ENCODE measurements at places on chromosomes 4 and X.

DNA sequence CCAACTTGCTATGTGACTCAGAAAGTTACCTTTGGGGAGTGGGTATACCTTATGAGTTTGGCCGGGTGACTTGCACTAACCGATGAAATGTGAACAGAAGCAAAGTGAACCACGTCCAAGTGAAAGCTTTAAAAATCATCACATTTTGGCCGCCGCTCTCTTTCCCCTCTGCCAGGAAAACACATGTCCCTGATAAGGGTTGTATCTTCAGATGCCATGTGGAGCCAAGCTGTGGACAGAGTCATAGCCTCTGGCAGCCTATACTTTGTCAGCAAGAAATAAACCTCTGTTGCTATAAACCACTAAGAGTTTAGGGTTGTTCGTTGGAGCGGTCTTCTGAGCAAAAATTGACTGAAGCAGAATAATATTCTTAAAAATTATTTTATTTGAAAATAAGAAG lies 92.3 kb downstream of the PRDM5 start:
- no peak for DNase-seq

DNA sequence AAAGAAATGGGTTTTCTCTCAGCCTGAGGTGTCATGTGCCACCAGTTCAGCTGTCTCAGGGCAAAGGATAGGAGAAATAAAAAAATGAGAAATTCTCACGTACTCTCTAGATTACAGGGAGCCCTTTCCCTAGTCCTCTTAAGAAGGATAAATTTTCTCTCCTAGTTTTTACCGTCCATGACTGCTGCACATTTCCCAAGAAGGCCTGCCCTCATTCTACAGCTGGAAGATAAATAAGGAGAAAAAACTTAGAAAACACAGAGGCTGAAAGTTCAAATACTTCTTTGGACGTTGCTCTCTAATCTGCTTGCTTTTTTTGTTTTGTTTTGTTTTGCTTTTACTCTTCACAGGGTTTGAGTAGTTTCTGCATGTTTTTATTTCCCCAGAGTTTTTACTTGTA lies 211.9 kb downstream of the DCAF12L2 start:
- no peak for DNase-seq

DNA sequence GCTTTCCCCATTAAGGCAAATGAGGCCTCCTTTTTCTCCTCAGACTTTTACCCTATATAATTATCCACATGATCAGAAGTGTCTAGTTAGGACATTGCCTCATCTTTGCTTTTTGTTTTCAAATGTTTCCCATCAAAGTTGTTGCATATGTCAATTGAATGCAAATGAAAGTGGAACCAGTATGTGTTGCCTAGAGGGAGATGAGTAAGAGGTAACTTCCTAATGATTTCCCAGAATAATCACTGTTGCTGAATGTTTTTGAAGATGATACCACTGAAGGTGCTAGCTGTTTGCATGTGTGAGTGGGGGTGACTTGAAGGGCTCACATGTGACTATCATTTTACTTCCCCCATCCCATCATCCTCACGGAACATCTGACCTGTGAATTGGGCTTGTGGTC lies 33.9 kb downstream of the PAK3 start:
- DNase-seq, result no peak

DNA sequence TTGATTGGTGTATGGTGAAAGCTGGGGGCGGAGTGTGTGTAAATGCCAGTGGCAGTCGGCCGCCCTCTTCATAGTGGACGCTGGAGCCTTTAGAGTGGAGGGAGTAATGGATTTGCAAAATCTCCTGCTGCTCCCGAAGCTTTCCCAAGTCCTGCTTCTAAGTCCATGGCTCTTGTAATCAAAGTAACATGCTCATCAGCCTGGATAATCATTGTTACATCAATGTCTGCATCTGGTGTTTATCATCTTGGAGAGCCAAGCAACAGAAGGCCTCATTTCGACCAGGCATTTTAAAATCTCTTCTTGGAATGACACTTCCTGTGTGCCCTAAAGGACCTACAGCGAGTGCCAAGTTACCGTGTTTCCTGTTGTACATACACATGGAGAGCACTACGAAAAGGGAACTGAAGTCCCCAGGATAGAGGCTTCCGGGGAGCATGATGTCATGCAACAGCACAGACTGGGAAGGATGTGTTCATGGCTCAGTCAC lies 32.2 kb downstream of the UNC5C start:
- DNase-seq, result no peak

GRCh38 chr4:169770416-169770815 lies 12.7 kb upstream of the HPF1 start:
- no peak for DNase-seq

GRCh38 chrX:136659174-136659573 lies 11.2 kb downstream of the CD40LG start:
- DNase-seq, result no peak

- DNase-seq, result peak; percentile 54
Observed at GRCh38 chrX:135086197-135086854, 34.0 kb downstream of the ETDB start.

- peak; percentile 80 for DNase-seq
Observed at GRCh38 chr4:140152013-140152703, 1.8 kb downstream of the MAML3 start.

GRCh38 chrX:17616936-17617335 lies 120.4 kb upstream of the SCML1 start:
- no peak for DNase-seq

DNA sequence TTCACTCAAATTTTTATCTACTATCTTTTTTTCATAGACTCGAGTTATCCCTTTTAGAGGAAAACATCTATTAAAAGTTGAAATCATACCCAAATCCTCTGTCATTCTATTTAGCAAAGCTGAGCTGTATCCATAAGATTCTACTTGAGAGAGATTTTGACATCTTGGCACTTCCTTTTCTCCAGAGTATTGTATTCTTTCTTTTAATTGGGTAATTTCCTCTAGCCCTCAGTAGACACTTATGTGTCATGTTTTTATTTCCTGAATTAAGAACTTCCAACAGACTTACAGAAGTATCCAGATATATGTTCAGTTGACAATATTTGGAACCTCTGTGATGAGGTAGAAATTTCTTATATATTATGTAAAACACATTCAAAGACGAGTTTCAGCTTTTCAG lies 201.6 kb upstream of the NR3C2 start:
- DNase-seq, result no peak

DNA sequence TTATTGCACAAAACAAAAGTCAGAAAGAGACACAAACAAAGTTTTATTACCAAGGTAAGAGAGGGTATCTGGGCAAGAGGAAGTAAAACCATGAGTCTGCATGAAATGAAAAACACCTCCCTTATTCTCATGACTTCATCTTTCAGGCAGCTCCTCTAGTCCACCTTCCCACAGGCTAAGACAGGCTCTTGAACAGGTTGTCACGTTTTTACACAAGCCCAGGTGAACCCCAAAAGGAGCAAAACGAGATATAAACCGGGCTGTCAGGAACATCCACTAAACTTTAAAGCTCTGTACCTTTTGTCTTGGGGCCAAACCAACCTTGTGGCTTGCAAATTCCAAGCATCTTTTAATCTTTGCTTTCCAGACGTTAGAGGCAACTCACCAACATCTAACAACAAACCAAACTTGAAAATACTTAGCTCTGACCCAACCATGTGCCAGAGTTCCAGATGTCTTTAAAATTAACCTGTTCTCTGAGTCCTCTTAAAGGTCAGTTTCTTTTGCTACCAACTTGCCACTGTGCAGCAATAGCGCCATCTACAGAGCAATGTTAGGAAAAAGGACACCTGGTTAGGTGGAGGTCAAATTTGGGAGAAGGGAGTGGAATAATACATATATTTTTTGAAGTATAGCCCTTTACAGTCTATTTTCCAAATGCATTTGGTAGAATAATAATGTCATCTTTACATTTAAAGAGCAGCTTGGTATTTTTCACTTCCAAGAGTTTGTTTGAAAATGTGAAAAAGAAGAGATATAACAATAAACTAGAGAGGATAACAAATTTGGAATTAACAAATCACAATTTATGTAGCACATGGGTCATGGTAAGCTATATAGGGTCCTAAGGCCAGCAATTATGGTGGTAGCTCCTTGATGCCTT lies 73.1 kb downstream of the QRFPR start:
- peak; percentile 25 for DNase-seq

GRCh38 chr4:154471032-154471431 lies 20.6 kb downstream of the DCHS2 start:
- no peak for DNase-seq

GRCh38 chrX:154040307-154040756 lies 20.6 kb upstream of the IRAK1 start:
- no peak for DNase-seq

GRCh38 chr4:25654031-25654970 lies 1.4 kb upstream of the SLC34A2 start:
- DNase-seq, result no peak

GRCh38 chr4:87835197-87835596 lies 2.4 kb downstream of the MEPE start:
- DNase-seq, result no peak

DNA sequence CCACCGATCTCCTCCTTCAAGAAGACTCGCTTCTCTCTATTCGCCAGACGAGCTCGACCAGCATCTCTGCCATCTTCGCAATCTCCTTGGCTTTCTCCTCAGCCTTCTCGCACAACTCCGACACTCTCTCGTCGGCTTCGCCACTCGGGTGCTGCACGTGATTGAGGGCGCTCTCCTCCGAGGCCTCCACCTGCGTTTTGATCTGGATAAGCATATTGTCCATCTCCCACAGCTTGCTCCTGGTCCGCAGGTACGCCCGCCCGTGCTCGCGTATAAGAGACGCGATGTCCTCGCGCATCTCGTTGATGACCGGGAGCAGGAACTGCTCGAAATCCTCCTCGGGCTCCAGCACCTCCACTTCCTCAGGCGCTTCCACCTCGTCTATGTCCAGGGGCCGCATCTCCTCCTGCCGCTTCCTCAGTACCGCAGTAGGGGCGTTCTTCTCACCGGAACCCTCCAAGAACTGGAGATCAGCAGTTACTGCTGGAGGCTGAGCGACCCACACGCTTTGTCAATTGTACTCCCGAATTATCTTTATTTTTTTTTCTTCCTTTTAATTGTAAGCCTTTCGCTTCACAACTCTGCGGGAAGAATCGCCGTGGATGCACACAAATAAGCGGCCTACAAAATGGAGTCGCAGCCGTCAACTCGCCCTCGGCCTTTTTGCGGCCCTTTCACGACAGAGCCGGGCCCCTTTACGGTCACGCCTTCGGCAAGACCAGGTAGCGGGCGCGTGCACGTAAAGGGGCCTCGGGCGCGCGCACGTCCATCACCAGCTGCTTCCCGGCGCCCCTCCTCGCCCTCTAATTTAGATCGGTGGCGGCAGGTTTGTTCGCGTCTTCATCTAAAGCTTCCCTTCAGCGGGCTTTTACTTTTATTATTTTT lies at the start of gene MRFAP1L1:
MRFAP1L1 (minus strand) TSS at position 636 of the 885 bp plus-strand sequence; CDS start at position 400, 236 bp downstream.
- DNase-seq, result peak; percentile 96

DNA sequence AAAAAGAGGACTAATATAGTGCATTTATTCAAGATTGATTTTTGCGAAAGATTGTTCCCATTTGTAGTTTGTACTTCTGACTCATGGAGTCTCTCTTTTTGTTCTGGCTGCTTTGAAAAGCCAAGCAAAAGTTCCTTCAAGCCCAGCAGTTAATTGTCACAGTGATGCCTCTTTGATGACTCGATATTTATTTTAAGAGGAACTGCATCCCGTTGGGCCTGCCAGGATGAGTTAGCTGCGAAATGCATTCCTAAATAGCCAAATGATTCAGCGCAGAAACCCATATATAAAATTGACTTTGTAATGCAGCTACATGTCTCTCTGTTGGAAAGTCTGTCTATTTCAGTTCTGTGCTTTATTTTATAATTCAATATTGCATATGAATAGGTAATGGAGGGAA lies 295.1 kb downstream of the GBA3 start:
- no peak for DNase-seq

GRCh38 chrX:120014354-120015130 lies 62.9 kb downstream of the RHOXF2B start:
- DNase-seq, result no peak

Measured in CD4-positive, alpha-beta T cell treated with Interleukin-15 for 1 hour (primary cell).